Psoas muscle (tissue), 8 donors: ENCODE measurements at places on chromosomes 5 and 9. TPM values are rescaled to one million over a fixed set of nuclear protein-coding genes. Genes with fewer than 3 reads are reported as not detected.

DNA sequence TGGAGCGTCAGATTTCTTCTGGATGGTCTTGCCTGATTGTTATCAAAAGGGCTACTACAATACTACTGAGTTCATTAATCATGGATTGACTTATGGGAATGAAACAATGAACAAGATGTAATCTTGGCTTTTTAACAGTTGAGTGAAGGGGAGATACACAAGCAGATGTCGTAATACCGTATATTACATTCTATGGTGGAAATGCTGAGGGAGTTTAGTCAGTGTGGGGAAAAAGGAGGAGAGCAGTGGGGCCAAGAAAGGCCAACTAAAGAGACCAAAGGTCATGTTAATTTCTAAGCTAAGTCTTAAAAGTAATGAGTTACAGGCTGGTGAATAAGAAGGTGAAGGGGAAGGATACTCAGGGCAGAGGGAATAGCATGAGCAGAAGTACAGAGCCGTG is 29.0 kb upstream of the PSAT1 start:
- DNase-seq, result no peak

PLPPR1 gene
- total RNA-seq, result 0.11 TPM

KCTD16 gene
- total RNA-seq, result 0.04 TPM

DNA sequence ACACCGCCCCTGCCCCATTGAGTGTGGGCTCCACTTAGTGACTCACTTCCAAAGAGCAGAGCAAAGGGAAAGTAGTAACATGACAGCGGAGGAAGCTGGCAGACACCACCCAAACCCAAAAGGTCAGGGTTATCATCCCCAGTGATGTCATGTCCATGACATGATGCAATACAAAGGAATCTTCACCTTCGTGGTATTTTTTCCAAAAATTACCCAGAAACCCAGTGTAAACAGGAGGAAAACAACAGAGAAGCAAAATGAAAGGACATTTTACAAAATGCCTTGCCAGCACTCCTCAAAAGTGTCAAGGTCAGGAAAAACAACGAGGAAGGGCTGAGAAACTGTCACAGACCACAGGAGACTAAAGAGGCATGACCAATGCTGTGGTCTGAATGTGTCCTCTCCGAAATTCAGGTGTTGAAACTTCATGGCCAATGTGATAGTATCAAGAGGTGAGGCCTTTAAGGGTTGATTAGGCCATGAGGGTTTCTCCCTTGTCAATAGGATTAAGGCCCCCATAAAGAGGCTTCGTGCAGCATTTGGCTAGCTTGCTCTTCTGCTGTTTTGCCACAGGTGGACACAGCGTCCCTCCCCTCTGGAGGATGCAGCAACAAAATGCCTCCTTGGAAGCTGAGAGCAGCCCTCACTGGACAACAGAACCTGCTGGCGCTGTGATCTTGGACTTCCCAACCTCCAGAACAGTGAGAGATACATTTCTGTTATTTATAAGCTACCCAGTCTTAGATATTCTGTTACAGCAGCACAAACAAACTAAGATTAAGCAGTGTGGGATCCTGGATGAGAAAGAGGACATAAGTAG is 30.5 kb upstream of the MED10 start:
- DNase-seq, result no peak

- no peak for DNase-seq
These were observed 221.8 kb downstream of the SNCAIP start for GRCh38 chr5:122533825-122534224.

DNA sequence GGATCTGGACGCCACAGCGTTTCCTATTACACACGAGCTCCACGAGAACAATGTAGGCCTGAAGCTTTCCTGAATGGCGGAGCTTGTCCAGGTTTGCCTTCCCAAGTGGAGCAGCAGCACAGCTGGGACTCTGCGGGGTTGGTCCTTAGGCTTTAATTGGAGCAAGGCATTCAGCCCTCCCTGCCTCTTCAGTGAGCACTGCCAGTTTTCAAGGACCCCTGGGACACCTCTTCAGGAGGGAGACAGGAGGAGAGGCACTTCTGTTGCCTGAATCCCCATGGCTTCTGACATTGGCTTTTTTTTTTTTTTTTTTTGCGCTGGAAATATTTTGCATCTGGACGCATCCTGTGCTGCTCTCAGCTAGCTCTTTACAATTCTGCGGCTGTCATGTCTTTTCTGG is 179.4 kb downstream of the SEMA6A start:
- no peak for DNase-seq

SPINK1 gene
- 3.0 TPM for total RNA-seq

DNA sequence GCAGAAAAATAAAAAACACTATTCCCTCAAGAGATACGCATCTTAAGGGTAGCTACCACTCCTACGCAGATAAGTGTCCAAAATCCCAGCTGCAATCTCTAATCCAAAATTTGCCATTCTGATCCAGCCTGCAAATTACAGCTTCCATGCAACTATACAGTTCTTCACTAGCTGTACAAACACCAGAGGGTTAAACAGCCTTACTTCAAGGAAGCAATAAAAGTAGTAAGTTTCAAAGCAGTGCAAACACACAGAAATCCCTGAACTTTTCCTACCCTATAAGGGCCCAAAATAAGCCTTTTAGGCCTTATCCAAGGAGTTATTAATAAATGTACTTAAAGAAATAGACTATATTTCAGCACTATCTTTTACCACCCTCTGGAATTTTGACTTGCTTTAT is 39.5 kb downstream of the PWWP2A start:
- DNase-seq, result no peak

GRCh38 chr9:84750152-84750865 is 80.8 kb downstream of the NTRK2 start:
- no peak for DNase-seq

ERCC8 gene
- total RNA-seq, result 2.9 TPM

LPAR1 gene
- total RNA-seq, result 6.1 TPM

DNA sequence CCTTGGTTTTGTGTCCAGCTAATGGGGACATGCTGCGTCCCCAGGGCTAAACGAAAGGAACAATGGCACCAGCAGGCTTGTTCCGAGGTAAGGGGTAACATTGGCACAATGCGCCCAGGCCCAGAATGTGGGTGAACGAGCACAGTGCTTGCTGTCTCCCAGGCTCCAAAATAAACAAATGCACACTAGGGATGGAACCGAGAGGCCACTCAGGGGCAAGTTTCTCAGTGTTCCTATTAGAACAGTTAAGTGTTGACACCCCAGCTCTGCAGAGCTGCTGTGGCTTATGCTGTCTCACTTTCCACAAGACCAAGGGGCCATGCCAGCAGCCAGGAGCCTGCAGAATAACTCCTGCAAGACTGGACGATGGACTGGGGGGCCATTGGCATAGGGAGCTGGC is 492.4 kb downstream of the GADD45G start:
- DNase-seq, result no peak

DNA sequence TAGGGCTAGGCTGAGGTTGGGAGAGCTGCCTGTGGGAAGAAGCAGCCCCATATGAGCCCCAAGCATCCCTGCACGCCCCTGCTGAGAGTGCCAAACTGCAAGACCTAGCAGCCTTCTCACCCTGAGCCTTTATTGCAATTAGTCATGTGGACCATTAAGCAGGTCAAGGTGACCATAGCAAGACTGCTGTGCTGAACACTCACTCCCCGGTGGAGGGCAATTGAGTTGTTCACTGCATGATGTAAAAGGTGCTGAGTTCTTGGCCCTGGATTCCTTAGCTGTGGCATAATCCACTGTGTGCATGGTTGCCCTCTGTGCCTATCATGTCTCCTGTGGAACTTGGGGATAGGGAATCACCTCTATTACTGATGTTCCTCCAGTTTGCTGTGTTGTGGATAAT is 131.1 kb downstream of the FOXD1 start:
- DNase-seq, result no peak

DNA sequence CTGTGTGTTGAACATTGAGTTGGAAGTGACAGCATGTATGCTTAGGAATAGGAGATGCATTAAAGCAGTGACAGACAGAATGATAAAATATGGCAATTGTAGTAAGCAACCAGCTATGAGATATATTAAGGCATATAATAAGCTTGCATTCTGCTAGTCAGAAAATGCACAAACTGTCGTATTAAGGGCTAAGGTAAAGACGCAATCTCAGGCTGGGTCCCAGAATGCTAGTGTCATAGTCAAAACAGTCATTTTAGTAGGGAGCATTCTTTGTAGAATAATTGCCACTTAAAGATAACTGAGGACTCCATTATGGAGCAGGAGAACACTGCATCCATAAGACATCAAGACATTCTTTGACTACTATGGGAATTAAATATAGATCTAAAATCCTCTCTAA is 1369.7 kb upstream of the C9orf72 start:
- no peak for DNase-seq

ZDHHC11 gene
- total RNA-seq, result 3.8 TPM

IFNA1 gene
- not detected for total RNA-seq

GRCh38 chr5:126416266-126416925 is 6.8 kb upstream of the GRAMD2B start:
- no peak for DNase-seq

DNA sequence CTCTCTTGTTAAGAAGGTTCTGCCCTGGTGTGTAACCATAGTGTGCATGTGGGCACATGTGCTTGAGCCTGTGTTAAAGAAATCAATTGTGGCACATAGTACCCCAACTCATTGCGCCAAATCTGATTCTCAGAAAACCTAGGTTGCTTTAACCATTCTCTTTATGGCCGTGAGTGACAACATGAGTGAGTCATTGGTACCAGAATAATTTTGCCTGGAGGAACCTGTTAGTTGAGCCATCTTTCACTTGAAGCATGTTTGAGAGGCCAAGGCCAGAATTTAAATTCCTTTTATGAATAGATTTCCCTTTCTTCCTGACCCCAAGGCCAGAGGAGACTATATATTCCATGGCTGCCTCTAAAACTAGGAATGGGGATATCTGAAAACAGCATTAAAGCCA is 35.2 kb upstream of the SLC36A2 start:
- no peak for DNase-seq

SPOCK1 gene
- 23.7 TPM for total RNA-seq

DNA sequence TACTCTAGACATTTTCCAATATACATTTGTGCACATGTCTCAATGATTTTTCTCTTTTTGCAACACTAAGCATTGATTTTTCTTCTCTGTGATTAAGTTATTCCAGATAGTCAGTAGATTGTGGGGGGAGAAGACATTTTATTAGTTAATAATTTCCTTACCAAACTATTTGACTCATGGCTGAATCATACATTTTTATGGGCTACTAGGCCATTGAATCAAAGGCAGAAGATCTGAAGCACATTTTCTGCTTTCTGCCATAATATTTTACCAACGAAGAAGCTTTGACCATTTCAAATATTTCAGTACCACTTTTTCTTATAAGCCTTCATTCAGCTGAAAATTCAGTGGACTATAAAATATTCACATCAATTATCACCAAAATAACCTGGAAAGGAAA is 175.6 kb downstream of the IRX2 start:
- DNase-seq, result no peak

GRCh38 chr9:125043631-125044030 is 99.7 kb downstream of the SCAI start:
- DNase-seq, result no peak

GRCh38 chr5:19655627-19656026 is 332.4 kb downstream of the CDH18 start:
- DNase-seq, result no peak
